ENCODE measurements at places on chromosomes 16 and 17.

GRCh38 chr17:64256913-64257807 lies 5.9 kb downstream of the TEX2 start:
- no peak for DNase-seq

DNA sequence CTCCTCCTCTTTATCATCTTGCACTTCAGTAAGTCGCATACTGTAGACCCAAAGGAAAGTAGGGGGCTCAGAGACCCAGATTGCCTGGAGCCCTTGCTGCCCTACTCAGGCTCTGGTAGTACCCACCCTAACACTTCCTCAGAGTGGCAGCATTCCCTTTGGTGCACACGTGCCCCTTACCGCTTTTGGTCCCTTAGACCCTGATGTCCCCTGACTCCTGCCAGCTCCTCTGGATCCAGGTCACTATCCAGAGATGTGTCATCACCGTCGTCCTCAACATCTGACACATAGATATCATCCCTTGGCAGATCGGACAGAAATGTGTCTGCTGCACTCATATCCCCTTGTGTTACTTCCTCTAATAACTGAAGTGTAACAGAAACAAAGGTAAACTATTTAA lies 5.4 kb upstream of the PSMC5 start:
- no peak for DNase-seq

GRCh38 chr16:11014136-11014535 lies 69.8 kb downstream of the CLEC16A start:
- no peak for DNase-seq

- no peak for DNase-seq
Measured at GRCh38 chr16:11651796-11652195, 16.5 kb upstream of the SNN start.

- DNase-seq = no peak
Measured at GRCh38 chr17:45692661-45693060, 91.5 kb upstream of the CRHR1 start.

GRCh38 chr16:53098526-53099317 lies 43.9 kb downstream of the CHD9 start:
- DNase-seq = peak; percentile 87

GRCh38 chr16:54126907-54127306 lies 159.7 kb downstream of the IRX3 start:
- DNase-seq = no peak

DNA sequence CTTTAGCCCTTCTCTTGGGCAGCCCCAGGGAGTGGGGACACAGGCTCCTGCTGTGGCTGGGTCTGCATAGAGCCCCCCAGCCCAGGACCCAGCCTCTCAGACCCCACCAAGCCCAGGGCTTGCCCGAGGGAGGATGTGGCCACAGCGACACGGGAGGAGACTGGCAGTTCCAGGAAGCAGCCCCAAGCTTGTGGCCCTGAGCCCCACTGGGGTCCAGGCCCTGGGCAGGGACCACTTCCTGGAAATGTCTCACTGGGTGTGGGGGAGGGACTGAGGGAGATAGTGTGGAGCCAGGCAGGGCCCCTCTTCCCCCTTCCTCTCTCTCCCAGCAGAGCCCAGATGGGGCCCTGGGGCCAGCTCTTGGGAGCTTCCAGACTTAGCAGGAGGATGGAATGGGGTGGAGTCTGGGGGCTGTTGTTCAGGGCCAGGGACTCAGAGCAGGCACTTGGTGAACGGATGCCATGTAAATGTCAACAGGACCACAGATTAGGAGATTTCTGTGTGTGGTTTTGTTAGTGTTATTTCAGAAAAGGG lies 35.3 kb downstream of the ADGRG5 start:
- no peak for DNase-seq

GRCh38 chr17:65430209-65430833 lies 131.1 kb downstream of the AXIN2 start:
- DNase-seq = no peak

- DNase-seq = no peak
Measured at GRCh38 chr17:63032142-63032541, 66.1 kb downstream of the TANC2 start.

- DNase-seq = no peak
Measured at GRCh38 chr17:83035722-83036121, 43.7 kb upstream of the METRNL start.

GRCh38 chr16:89507214-89507833 lies 879 bp upstream of the SPG7 start:
- DNase-seq = no peak

- DNase-seq = no peak
Measured at GRCh38 chr16:68273459-68273858, 9.1 kb downstream of the SLC7A6 start.

- no peak for DNase-seq
Measured at GRCh38 chr16:86075488-86075785, 176.5 kb downstream of the IRF8 start.

DNA sequence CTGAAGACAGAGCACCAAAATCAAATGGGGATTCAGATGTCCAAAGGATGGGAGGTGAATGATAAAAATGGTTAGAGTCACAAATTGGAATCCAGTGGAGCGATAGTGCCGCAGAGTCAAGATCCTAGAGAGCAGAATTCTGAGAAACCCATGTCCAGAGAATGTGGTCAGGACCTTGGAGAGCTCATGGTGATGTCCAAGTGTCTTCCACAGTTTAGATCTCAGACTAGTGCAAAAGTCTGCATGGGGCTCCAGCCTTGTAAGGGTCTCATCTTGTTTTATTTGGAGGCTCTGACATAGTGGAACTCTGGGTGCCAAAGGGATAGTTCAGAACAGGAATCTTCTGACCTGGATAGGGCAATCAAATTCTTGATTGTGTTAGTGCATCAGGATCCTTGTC lies 245.9 kb upstream of the HSBP1 start:
- no peak for DNase-seq

DNA sequence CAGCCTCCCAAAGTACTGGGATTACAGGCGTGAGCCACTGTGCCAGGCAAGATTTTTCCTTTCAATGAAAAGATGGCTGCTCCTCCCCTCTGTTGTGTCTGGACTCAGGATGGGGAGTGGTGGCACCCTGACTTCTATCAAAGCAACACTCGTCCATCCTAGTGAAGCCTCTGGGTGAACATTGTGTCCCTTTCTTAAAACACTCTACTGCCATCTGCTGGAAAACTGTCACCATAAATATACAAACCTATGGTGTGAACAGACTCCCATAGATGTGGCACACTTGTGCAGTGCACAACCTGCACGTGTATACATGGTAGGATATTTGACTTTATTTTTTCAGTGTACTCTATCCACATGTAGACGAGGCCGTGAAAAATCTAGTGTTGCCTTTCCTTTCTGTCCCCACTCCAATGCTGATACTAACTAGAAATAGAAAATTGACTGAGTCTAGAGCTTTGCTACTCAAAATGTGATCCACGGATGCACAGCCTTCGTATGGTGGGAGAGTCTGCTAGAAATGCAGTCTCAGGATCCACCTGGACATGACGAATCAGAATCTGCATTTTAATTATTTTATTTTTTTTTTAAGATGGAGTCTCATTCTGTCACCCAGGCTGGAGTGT lies 55.9 kb upstream of the PLCG2 start:
- peak; percentile 70 for DNase-seq

DNA sequence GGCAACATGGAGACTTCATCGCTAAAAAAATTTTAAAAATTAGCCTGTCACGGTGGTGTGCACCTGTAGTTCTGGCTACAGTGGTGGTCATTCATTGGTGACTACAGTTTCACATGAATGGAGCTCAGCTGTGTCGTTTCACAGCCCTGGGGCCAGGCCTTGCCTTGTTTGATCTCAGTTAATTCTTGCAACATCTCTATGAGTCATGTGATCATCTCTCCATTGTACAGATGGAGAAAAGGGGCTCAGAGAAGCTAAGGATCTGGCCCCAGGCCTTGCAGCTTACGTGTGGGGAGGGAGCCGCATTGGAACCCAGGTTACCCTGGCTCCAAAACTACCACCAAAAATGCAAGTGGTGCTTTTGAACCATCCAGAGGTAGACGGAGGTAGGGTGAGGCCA lies 49.4 kb downstream of the GDE1 start:
- DNase-seq = no peak

GRCh38 chr16:56864960-56865359 lies at the start of gene SLC12A3:
Gene SLC12A3 (plus strand): TSS chr16:56865207. CDS start chr16:56865236, 29 bp downstream.
- DNase-seq = no peak

- no peak for DNase-seq
Measured at GRCh38 chr17:50170662-50171370, 5.0 kb downstream of the SGCA start.

- DNase-seq = no peak
Measured at GRCh38 chr16:56989988-56990387, 631 bp downstream of the NLRC5 start.

GRCh38 chr17:4045487-4045886 lies 81.2 kb upstream of the ATP2A3 start:
- no peak for DNase-seq

DNA sequence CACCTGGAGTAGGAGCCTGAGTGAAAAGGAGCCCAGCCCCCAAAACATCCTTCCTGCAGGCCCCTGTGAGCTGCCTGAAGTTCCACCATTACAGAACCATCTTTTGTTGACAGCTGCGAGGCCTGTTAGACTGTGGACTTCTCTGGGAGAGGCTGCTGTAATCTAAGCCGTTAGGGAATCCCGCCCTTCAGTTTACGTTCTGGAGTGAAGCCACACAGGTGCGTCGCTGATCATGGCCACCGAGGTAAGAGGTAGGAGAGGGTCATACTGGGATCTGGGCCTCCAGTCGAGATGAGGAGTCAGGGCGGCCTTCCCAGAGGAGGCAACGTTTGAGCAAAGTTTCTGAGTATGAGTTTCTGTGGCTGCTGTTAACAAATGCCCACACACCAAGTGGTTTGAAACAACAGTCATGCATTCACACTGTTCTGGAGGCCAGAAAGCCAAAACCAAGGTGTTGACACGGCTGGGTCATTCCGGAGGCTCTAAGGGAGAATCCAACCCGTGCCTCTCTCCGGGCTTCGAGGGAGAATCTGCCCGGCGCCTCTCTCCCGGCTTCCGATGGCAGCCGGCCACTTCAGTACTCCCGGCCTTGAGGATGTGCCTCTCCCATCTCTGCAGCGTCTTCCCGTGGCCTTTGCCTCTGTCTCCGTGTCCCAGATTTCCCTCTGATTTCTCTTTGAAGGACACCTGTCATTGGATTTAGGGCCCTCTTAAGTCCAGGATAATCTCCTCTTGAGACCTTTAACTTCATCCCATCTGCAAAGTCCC lies 26.6 kb upstream of the ATP2C2 start:
- DNase-seq = no peak

- peak; percentile 26 for DNase-seq
Measured at GRCh38 chr17:82876602-82877379, 37.0 kb upstream of the ZNF750 start.

DNA sequence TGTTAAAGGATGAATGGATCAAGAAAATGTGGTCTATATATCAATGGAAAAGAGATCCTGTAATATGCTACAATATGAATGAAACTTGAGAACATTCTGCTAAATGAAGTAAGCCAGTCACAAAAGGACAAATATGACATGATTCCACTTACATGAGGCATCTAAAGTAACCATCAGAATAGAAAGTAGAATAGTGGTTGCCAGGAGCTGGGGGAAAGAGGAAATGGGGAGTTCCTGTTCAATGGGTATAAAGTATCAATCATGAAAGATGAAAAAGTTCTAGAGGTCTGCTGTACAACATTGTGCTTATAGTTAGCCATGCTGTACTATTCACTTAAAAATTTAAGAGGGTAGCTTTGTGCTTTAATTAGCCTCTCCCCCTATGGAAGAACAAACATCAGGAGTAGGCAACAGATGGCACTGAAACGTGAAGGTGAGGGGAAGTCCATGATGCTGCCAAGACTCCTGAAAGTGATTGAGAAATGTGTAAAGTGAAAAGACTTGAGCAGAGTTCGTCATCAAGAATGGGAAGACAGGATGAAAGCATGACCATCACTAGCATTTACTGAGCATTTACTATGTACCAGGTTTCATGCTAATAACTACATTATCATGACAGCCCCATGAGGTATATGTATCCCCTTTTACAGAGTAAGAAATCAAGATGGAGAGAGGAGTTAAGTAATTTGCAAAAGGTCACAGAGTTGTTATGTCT lies 167.2 kb downstream of the CYB561 start:
- no peak for DNase-seq

DNA sequence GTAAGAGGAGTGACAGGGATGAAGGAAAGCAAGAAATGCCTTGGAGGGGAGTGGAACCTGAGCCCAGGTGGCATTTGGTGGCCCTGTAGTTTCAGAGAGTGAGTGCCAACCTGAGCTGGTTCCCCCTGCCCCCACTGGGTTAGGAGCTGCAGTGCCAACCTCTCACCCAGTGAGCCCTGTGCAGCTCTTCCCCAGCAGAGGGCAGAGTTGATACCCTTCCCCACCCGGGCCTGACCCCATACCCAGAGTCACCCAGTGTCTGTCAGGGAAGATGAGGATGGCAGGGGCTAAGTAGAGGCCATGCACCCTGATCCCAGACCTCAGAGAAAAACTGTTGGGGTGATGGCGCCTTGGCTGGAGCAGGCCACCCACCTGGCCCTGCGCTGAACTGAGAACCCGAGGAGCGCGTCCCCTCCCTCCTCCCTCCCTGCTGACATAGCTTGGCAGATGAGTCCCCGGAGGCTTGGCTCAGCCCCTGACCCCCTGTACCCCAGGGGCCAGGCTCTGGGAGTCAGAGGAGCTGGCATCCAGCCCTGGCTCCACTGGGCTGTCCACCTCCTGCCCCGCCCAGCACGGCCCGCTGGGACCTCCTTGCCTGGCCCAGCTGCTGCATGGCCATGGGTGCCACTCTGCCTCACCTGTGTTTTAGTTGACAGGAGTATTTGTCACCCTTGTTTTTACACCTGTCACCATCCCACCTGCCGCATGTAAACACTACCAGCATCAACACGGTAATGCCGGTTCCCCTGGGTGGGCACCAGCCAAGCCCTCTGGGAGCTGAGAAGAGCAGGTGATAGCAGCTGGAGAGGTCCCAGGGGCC lies 113.9 kb downstream of the AMFR start:
- no peak for DNase-seq

DNA sequence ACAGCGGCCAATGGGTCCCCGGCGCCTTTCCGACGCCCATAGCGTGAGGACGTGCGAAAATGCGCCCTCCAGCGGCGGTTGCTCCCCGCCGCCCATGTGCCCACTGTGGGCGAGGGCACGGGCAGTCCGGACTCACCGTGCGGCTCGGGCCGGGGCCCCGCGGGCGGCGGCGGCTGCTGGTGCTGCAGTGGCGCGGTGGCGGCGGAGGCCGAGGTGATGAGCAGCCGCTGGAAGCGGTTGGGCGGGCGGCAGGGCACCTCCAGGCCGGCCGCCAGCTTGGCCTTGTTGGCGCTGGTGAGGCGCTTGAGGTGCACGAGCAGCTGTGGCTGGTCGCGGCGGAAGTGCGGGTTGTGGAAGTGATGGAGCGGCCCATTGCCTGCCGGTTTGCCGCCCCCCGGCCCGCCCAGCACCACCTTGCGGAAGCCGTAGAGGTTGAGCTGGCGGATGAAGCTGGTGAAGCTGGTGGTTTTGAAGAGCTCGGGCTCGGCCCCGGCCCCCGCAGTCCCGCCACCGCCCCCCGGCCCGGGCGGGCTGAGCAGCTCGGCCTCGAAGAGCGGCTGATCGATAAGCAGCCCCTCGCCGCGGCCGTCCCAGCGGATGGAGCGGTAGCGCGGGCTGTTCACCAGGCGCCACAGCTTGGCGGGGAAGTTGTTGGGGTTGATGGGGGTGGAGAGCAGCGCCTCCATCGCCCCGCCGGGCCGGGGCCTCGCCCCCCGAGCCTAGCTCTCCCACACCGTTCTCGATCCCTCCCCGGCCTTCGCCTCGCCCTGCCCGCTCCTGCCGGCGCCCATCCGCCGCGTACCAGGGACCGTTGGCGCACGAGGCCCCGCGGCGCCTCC lies at the start of gene HSF5:
Gene HSF5, minus strand, starts transcription at position 820 of the 839 bp plus-strand sequence. Its CDS starts 134 bp downstream, at position 686.
- DNase-seq = no peak
